ENCODE measurements at places on chromosomes 12 and 14.

- DNase-seq = no peak
Observed at GRCh38 chr12:115813256-115813655, 464.2 kb downstream of the MED13L start.

GRCh38 chr12:127400221-127400620 is 866.7 kb upstream of the TMEM132C start:
- no peak for DNase-seq

DNA sequence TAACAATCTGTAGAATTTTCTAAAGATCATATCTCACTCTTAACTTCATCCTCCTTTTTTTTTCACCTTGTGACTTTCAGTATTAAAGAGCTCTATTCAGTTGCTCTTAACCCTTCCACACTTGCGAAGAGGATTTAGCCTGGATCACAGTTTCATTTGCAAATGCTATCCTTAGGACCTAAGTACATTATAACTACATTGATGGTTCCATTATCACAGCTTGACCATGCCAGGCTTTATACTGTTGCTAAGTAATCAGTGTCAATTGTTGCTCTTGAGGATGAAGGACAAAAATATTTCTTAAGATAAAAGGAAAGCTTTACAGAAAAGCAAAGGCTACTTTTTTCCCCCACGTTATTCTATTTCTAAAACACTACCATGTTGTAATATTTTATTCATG is 122.2 kb downstream of the PDZRN4 start:
- no peak for DNase-seq

DNA sequence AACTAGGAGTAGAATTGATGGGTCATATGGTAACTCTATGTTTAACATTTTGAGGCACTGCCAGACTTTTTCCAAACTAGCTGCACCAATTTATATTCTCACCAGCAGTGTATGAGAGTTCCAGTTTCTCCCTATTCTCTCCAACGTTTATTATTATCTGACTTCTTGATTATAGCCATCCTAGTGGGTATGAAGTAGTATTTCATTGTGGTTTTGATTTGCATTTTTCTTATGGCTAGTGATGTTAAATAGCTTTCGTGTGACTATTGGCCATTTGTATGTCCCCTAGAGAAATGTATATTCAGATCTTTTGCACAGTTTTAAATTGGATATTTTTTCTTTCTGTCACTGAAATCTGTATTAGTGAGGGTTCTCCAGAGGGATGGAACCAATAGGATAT is 37.8 kb downstream of the HELB start:
- DNase-seq = no peak

GRCh38 chr14:74660167-74660566 is 48.1 kb upstream of the LTBP2 start:
- DNase-seq = no peak

GRCh38 chr14:62674563-62675237 is 370.6 kb downstream of the KCNH5 start:
- DNase-seq = no peak

DNA sequence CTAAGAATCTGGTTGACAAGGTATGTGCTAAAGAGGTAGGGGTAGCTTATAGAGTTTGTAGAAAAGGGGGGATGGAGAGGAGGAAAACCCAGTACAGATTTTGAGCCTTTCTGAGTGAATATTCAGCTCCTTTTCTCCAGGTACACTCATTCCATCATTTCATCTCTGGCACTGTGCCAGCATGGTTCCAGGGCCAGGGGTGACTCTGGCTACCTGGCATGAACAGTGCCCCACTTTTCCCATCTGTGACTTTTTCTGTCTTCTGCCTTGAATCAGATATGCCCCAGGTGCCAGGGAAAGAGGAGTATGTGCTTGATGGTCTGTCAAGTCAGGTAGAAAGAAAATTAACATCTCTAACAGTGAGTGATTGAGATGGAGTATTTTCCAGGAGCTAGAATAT is 175.7 kb downstream of the CACNA1C start:
- no peak for DNase-seq

- no peak for DNase-seq
Observed at GRCh38 chr14:68174446-68174845, 354.9 kb downstream of the RAD51B start.

DNA sequence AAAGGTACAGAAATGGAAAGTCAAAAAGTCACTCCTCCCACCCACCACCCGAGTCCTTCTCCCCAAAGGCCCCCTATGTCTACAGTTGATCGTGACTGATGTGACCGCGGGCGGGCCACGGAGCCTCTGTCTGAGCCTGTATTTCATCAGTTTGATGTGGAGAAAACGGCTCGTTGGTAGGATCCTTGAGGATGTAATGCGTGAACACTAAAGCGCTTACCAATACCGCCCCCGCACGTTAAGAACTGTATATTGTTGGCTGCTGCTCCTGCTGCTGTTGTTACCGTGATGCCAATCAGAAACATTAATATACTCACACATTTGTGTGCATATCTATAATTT is 24.6 kb upstream of the UBC start:
- DNase-seq = peak; percentile 53

- peak; percentile 89 for DNase-seq
Observed at GRCh38 chr14:33307691-33308251, 369.1 kb downstream of the NPAS3 start.

GRCh38 chr14:67444395-67444794 is 32.4 kb upstream of the PLEK2 start:
- no peak for DNase-seq

DNA sequence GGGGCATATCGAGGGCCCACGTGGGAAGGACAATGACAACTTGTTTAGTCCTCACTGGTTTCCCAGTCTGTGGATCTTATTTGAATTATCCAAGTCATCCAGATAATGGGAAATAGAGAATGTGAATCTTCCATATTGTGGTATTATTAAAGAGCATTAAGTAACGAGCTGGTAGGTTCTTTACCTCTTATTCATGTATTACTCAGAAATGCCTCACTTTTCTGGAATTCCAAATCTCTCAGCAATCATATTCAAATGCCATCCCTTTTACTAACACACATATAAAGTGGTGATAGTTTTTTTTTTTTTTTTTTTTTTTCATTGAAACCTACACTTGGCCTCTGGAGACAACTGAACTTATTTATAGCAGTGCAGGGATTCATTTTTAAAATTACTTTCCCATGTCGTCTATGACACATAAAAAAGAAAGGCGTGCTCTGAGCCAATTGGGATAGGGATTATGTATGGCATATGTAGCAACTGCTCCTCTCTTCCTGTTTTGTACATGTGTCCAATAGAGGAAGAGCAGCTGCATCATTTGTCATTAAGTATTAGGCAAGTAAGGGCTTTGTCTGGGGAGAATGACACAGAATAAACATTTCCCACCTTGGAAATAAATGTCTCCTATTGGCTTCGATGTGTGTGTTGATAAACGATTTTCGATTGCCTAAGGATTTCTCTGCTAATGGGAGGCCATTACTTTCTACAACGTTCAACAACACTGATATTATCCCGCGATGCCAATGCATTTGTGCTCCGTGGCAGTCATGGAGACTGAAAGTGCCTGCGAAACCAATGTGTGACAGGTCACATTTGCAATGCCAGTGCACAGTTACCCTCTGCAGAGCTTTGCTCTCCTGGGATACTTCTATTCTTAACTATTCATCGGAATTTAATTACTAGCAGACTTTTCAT is 78.6 kb upstream of the IFNG-AS1 start:
- peak; percentile 86 for DNase-seq

GRCh38 chr14:59819446-59820088 is 51.0 kb downstream of the RTN1 start:
- no peak for DNase-seq

- peak; percentile 16 for DNase-seq
Observed at GRCh38 chr12:29024117-29024516, 125.0 kb upstream of the FAR2 start.

DNA sequence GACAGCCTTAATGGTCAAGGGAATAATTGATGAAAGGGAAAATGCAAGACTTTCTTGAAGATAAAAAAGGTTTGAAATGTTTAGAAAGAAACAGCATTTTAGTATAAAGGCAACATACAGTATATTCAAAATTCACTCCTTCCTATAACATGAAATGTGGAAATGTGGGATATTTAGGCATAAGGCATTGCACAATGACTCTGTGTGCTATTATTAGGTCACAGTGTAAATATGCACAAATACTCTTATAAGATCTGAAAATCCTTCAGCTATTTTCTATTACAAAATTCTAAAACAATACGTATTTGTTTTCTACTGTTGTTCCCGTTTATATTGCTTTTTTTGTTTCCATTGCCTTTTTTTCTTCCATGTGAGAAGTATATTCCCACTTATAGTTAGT is 127.7 kb downstream of the SLC16A7 start:
- DNase-seq = no peak

Measured in AG08395 (cell line).